ENCODE measurements at places on chromosomes 1 and 21.
A peak's percentile ranks its signal among the peaks of the same experiment; 100 is the strongest.

GRCh38 chr1:63322944-63323864 lies 837 bp downstream of the FOXD3 start:
- DNase-seq, result no peak

DNA sequence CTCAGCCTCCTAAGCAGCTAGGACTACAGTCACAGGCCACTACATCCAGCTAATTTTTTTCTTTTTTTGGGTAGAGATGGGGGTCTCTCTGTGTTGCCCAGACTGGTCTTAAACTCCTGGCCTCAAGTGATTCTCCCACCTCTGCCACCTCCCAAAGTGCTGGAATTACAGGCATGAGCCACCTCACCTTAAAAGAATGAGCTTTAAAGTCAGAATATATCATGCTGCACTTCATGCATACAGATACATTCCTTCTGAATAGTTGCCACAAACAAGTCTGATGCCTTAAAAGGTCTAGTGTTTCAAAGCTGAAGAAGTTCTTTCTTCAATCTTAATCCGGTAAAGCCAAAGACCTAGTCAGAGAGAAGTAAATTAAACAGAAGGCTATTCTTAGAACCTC lies 23.8 kb upstream of the CPLANE2 start:
- DNase-seq, result no peak

DNA sequence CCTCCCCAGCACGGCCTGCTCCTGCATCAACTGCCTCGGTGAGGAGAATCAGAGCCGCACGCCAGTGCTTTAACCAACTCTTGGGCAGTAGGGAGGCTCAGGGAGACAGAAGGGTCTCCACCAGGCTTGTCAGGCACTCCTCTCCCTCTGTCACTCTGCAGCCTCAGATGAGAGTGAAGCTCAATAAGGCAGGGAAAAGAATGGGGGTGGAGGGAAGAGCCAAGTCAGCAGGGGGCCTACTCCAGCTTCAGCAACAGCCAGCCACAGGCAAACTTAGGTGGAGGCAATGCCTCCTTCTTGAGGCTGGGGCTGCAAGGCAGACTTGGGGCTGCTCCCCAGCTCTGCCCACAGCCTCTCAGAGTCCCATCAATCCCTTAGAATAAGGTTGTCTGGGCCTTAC lies 51.8 kb upstream of the A3GALT2 start:
- no peak for DNase-seq

GRCh38 chr21:37944496-37944895 lies 28.2 kb upstream of the KCNJ6 start:
- no peak for DNase-seq

GRCh38 chr1:100364697-100365096 lies 12.4 kb downstream of the CDC14A start:
- DNase-seq, result no peak

- no peak for DNase-seq
These were observed 81.0 kb downstream of the HIVEP3 start for GRCh38 chr1:41837691-41838090.

DNA sequence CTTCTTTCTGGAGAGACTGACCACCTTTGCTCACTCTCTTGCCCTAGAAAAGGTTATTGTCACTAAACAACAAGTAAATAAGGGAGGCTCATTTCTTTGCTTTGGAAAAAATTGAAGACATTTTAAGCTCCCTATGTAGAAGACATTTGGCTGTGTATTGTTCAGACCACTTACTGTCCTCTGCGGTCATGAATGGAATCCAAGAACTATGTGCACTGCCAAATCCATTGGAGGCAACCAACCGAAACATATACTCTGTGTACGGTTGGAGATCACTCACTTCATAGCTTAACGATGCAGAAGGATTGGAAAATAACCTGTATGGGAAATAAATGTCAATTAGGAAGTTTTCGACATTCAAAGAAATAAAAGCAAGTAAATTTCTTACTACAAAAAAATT lies 332.8 kb downstream of the KCTD3 start:
- DNase-seq, result no peak

GRCh38 chr1:20558191-20558590 lies 5.8 kb downstream of the FAM43B start:
- DNase-seq, result no peak

- peak; percentile 0 for DNase-seq
These were observed 137.7 kb downstream of the COL11A1 start for GRCh38 chr1:102970496-102971078.

- DNase-seq, result no peak
These were observed 89.4 kb downstream of the PAPPA2 start for GRCh38 chr1:176552217-176552991.

GRCh38 chr1:42806171-42806570 lies 10.8 kb upstream of the ERMAP start:
- DNase-seq, result no peak

DNA sequence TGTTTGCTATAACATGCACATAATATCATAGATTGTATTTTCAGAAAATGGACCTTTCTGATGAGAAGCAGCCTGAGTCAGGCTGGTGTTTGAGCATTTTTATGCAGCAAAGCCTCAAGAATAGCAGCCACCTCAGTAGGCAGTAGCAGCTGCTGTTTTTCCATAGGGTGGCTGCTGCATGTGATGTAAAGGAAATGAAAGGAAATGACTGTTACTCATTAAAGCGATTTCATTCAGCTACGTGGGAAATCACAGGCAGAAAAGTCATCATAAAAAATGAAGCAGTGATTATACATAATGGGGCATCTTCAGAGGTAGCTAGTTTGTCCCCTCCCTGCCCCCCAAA lies 110.4 kb downstream of the PATJ start:
- DNase-seq, result no peak

GRCh38 chr21:27275294-27275927 lies 308.5 kb upstream of the ADAMTS5 start:
- no peak for DNase-seq

- no peak for DNase-seq
These were observed 108.5 kb downstream of the SDCCAG8 start for GRCh38 chr1:243364330-243364729.

- DNase-seq, result no peak
These were observed 18.0 kb upstream of the RABGGTB start for GRCh38 chr1:75768016-75768415.

DNA sequence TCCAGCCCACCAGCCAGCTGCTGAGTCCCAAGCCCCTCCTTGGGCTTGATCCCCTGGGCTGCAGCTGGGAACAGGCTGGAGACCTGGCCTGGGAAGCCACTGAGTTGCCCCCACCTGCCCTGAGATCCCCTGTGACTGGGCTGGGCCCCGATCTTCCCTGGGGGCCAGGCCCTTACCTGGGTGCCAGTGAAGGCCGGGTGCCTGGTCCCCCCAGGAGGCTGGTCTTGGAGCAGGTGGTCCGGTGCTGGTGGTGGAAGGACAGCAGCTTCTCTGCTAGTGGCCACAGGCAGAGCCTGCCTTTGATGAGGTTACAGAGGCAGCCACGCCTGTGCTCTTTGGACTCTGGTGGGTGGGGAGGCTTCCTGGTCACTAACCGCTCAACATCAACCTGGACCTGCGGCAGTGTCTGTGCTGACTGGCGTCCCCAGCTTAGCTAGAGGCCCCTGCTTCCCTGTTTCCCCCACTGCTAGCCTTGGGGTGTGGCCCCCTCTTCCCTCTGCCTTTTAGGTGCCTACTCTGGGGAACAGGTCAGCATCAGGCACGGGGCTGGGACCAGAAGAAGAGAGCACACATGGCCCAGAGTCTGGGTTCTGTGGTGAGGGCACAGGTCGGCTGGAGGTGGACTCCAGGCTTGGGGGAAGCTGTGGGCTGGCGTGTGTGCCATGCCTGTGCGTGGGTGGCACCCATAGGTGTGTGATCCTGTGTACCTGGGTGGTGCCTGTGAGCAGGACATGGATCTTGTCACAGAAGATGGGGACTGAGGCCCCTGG lies at the start of gene EPS8L3:
EPS8L3 (minus strand) TSS at position 278 of the 770 bp plus-strand sequence. CDS start 2,174 bp downstream, outside the sequence.
- DNase-seq, result no peak

- DNase-seq, result no peak
These were observed 26.2 kb downstream of the SLC44A3 start for GRCh38 chr1:94846308-94846707.

GRCh38 chr1:89363638-89364536 lies at the start of gene GBP6:
GBP6 (plus strand) TSS chr1:89364059; CDS start chr1:89368552, 4,493 bp downstream.
- DNase-seq, result no peak

DNA sequence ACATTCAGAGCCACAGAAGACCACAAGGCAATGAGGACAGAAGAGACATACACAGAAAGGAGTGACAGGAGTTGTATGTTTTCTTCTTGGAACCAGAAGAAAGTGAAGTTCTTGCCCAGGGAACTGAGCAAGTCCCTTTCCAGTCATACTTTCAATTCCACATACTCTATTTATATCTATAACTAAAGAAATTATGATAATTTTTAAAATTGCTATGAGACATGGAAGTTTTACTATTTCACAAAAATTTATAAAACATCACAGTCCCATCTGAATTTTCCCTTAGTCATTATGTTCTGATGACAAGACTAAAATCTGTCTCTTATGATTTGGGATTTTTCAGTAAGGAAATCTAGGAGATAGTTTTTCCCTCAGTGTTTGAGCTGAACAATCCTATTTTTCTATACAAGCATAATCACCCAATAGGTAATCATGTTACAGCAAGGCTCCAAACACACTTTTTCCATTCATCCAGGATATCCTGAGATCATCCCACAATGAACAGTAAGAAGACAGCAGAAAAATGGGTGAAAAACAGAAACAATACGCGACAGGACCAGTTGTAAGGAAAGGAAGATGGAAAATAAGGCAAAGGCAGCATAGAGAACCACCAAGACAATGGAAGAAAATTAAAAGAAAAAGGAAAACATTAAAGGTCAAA lies 154.6 kb downstream of the VAV3 start:
- no peak for DNase-seq

DNA sequence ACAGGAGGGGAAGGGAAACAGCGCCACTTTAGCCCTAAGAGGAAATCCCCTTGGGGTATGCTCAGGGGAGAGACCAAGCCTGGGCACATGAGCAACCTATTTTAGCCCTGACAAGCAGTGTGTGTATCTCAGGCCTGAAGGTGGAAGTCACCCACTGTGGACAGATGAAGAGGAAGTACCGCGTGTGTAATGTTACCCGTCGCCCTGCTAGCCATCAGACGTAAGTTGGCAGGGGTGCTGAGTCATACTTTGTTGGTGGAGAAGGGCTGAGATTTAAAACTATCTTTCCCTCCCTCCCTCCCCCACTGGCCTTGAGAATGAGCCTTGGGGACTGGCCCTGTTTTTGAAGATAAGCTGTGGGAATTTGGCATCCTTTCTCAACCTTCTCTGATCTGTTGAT lies 11.2 kb downstream of the AGO1 start:
- DNase-seq, result no peak

DNA sequence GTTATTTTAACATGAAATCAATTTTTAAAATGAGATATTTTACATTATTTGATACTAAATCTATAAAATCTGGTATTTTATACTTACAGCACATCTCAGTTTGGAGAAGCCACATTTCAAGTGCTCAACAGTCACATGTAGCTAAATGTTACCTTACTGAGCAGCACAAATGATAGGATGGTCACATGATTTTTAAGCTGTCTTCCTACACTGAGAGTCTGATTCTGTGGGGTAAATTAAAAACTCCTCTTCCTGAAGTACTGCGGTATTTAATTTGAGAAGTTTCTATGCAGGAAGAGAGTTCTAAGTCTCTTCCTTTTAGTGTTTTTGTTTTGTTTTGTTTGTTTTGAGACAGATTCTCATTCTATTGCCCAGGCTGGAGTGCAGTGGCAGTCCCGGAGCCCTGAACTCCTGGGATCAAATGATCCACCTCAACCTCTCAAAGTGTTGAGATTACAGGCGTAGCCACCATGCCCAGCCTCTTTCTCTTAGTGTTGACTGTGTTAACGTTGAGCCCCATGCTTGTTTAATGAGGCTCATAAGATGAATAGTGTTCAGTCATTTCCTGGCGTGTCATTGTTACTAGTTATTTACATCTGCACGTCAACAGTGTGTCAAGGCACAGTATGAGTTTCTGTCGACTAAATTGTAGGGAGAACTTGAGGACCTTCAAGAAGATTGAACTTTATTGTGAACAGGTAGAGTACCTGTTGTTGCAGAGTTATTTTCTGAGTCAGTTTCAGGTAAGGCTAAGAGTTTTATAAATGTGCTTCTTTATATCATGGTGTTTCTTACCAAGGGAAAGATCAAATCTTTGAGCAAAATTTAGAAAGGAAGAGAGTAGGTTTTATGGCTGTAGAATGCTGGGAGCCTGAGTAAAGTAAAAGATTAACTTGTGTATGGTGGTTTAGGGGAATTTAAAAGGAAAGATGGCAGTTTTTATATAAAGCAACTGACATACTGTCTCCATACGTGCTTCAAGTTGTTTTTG lies 3.3 kb downstream of the CNST start:
- no peak for DNase-seq

DNA sequence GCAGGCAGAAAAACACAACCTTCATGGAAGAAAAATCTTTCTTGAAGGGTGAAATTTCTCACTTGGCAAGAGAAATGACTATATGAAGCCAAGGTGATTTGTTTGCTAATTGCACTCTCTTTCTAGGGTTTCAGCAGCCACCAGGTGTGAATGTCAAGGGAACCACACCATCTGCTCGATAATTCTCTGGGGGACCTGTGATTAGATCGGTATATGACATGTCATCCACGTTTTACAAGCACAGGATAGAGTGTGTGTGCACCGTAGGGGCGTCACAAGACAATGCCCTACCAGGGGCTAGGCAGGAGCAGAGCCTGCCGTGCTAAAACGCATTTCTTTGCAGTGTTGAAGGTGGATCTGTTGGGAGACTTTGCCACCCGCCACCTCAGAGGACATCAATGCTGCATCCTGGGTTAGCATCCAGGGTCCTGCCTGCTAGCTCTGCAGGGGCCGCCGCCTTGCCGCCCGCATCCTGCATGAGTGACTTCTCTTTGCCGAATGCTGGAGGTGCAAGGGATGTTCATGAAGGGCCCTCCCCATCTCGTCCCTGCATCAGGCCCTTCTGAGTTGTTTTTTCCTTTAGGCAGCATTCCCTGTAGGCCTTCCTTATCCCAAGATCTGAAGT lies 37.8 kb upstream of the CCSAP start:
- DNase-seq, result no peak

DNA sequence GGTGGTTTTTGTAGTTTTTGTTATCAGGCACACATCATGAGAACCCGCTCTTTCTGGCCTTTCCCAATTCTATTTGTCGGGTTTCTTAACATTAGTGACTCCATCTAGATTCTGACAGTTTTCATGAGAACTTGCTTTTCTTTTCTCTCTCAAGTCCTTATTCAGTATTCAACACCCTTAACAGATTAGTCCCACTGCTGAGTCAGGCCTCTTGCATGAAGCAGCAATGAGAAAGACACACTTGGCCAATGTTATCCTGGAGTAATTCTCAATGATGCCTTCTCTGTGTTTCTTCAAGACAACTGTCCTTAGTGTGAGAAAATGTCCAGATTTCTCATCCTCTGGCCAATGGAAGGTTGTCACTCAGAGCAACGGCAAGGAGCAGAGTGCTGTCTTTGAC lies 11.3 kb downstream of the FMO2 start:
- DNase-seq, result no peak

GRCh38 chr1:26278303-26278702 lies 1.6 kb upstream of the SH3BGRL3 start:
- no peak for DNase-seq

DNA sequence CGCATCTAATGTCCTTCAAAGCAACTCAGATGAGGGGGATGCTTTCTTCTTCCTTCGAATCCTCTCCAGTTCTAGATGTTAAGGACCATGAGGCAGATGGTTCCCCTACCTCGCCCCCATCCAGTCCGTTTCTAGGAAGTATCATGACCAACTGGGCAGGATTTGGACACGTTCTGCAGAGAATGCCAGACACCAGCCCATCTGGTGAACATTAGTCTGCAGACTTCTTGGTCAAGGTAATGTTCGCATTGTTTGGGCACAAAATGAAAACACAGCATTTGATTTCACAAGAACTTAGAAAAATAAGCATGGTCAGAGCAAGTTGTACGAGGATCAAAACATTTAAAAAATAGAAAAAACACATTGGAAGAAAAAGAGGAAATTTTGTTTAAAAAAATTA lies 25.4 kb upstream of the ADARB1 start:
- no peak for DNase-seq

All from stimulated activated CD4-positive, alpha-beta T cell treated with anti-CD3 and anti-CD28 coated beads, Interleukin-4, amount 100 ng/mL, for 48 hours (primary cell).